ENCODE measurements at places on chromosomes 2 and 18.

GRCh38 chr18:79460481-79461300 is 65.0 kb downstream of the NFATC1 start:
- no peak for DNase-seq

DNA sequence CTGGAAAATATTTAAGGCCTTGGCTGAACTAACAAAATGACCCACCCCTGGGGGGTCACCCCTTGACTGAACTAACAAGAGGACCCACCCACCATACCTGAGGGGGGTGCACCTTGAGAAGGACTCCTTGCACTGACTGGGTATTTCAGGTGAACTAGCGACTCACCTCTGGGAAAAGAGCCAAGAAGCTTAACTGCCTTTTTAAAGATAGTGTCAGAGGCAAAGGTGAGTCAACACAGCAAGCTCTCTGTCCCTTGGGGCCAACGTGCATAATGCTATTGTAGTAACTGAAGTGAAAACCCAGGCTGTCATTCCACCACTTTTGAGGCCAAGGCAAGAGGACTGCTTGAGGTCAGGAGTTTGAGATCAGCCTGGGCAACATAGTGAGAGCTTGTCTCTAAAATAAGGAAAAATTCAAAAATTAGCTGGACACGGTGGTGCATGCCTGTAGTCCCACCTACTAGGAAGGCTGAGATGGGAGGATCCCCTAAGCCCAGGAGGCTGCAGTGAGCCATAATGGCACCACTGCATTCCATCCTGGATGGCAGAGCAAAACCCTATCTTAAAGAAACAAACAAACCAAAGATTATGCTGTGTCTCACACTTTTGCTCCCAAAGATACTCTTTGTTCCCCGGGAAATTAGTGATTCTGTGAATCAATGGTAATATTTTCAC is 36.4 kb upstream of the ZCCHC2 start:
- DNase-seq, result peak; percentile 27

DNA sequence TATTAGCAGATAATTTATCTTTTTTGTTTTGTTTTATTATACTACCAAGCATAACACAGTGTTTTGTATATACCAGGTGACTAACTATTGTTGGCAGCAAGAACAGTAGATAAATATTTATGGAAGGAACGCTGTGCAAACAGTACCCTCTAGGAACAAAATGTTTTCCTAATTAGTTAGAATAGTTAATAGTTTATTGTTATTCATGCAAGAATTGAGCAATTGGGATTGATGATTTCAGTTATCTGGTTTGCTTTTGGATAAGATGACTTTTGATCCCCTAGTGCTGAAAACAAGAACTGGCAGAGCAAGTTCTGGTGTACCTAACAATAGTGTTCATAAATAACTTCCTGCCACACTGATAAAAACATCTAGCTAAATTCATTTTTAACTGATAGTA is 323.3 kb downstream of the TGIF1 start:
- DNase-seq, result no peak

DNA sequence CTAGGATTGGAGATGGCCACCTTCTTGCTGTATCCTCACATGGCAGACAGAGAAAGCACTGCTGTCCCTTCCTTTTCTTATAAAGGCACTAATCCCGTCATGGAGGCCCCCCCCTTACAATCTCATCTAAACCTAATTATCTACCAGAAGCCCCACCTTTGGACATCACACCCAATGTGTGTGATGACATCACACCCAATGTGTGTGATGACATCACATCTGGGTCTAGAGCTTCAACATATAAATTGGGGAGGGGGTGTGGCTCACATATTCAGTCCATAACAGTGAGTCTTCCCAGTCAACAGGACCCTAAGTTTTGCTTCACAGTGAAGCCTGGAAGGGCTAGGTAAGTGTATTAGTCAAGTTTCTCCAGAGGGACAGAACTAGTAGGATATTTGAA is 213.1 kb downstream of the NYAP2 start:
- DNase-seq, result no peak

- DNase-seq, result peak; percentile 49
Observed at GRCh38 chr2:190637281-190637734, 11.6 kb upstream of the NAB1 start.

DNA sequence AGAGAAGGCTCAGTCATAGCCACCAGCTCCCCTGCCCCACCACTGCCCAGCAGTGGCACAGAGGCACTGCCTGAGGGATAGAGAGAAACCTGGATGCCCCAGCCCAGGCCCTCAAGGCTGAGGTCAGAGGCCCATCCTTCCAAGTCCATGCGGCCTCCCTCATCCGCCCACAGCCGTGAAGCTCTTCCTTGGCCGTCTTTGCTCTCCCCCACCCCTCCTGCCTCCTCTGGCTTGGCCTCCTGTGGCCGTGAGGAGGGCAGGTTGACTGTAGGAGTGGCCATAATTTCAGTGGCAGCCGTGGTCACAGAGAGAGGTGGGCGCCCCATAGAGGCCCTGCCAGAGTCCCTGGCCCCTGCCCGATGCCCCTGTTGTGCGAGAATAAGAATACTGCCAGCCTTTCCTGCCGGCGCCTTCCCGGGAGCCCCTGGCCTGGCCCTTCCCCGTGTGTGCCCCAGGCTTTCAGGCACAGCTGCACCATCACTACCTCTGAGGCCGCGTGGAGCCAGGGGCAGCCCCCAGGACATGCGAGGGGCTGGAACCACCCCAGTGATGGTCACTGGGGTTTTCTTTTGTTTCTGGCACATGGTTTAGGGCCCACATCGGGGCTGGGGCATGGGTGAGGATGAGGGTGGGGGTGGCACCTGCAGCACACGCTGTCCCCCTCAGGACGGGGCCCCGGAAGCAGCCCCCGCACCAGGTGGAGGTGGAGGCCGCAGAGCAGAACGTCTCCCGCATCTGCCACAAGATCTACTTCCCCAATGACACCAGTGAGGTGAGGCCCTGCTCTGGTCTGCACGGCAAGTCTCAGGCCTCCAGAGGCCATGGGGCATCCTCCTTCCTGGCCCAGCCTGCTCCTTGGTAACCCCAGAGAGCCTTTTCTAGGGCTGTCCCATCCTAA is 13.1 kb upstream of the GPR17 start:
- no peak for DNase-seq

DNA sequence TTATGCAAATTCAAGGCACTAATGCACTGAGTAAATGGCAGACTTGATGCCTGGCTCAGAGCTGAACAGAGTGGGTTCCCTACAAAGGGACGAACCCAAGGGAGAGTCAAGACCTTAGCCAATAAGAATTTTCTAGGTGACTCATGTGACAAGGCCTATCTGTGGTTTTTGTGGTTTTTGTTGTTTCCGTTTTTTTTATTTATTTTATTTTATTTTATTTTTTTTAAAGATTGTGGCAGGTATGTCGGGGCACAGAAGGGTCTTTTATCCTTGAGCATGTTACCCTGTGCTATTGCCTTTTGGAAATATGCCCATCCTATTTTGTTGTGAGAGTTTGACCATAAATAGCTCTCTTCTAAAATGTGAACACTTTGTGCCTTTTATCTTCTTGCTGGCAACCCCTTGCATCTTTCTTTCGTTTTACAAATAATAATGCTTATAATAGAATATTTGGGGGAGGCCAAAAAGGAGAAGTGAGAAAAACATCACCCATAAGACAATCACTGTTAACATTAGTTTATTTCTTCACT is 113.4 kb upstream of the AQP4 start:
- DNase-seq, result no peak

DNA sequence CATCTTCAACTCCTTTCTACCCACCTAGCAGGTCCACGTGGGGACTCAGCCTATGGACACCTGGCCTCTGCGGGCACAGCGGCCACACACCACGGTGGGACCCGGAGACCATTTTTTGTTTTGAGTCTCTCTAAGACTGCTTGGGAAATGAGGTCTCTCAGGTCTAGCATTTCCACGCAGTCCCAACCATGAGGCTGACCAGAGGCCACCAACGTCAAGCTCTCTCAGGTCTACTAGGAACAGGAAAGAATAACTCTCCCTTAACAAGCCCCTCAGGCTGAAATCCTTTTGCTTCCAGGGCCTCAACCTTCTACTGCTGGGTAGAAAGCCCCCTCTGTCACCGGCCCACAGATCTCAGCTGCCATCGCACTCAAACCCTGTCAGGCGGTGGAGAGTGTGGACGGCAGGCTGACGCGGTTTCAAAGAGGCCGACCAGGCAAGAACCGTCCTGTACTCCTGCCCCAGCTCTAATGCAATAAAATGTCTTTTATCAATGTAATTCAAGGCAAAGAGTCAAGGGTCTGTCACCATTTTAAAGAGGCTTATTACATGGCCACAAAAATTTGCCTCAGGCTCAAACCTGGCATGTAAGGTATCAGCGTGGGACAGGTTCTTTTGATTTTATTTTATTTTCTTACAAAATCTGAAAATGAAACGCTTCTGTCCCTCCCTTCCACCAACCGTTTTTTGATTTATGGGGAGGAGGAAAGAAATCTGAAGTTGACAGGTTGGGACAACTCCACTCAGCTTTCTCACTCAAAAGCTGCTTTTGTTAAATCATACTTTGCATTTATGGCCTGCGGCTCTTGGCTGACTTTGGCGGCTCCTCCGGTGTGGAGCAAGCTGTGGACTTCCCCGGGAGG is 74.0 kb downstream of the BCL11A start:
- DNase-seq, result no peak

DNA sequence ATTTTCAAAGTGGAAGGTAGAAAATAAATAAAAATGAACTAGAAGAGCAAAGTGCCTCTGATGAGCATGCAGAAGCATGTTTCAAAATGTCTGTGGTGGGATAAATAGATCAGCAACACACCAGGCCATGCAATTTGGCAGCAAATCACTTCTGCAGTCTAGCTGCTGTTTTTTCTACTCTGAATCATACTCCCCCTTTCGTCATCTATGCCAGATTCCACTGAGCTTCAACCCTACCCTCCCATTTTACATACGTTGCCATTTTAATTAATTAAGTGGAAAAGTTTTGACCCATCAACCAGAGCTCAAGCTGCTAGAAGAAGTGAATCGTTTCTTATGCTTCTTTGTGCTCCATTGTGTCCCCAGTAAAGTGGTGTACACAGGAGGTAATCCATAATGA is 79.3 kb downstream of the NRXN1 start:
- no peak for DNase-seq

GRCh38 chr2:215409331-215410127 is 26.3 kb downstream of the FN1 start:
- no peak for DNase-seq

- no peak for DNase-seq
Observed at GRCh38 chr2:236685979-236686520, 116.4 kb downstream of the ACKR3 start.

DNA sequence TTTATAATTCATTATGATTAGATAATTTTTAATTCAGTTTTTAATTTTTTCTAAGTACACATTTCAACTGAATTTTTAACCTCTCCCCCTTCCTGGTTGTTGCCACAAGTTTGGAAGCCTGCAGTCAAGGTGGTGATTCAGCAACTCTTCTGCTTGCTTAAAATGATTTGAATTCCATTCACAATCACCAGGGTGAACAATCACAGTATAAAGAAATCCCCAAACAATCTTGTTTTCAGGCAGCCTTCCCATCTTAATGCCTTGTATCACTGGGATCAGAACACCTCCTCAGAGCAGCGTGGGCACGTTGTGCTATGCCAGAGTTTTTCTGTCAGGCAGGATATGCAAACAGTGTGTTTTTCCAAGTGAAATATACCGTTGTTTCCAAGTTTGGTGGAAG is 46.7 kb upstream of the BARD1 start:
- DNase-seq, result no peak

DNA sequence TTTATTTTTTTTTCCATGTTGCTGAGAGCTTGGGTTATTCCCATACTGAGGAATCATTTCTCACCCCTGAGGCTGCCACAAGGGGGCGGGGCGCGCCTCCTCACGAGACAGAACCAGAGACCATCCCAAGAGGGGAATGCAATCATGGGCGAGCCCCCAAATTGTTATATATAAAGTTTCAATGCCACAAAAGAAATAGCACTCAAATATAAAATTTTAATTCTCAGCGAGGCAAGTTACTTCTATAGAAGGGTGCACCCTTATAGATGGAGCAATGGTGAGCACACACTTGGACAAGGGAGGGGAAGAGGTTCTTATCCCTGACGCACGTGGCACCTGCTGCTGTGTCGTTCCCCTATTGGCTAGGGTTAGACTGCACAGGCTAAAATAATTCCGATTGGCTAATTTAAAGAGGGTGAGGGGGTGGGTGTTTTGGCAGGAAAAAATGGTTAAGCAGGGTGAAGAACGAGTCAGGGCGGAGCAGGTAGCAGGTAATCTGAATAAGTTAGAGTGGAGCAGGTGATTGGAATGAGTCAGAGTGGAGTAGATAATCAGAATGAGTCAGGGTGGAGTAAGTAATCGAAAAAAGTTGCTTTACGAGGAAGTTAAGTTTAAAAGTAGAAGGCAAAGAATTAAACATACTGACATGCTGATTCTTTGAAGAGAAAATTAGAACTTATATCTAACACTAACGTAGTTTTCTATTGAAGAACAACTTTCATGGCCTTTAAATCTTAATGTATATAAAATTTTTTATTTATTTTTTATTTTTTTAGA is 177.5 kb downstream of the MTCL1 start:
- DNase-seq, result peak; percentile 51

DNA sequence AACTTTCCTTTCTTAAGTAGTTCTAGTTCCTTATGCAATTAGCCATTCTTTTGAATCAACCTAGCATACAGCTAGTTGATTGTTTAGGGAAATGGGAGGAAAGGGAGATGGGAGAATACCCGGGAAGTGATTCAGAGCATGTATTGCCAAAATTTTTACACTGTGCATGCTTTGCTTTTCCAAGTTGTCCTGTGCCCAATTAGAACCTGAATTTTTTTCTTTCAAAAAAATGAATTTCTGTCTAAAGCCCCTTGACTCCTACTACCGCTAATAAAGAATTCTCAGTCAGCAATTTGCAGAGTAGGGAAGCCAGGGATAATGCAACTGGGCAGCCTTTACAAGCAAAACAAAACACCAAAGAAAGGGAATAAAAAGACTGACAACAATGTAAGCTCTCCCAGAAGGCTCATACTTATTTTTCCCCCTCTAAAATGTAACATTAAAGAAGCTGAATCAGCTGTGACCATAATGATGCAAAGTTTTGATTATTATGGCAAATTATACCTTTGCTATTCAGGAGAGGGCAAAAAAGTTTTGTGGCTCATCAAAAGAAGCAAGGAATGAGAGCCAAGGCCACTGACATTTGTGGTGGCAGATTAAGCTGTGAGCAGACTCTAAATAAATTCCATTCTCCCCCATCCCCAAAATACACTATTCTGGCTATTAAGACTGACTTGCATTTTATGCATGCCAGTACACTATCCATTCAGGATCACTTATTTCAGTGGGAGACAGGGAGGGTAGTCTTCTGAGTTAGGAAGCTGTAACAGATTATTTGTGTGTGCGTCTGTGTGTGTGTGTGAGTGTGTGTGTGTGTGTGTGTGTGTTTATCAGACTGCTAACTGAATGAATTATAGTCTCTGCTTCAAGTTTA is 174.3 kb downstream of the ERBB4 start:
- no peak for DNase-seq

- peak; percentile 48 for DNase-seq
Observed at GRCh38 chr2:234304950-234305349, 191.9 kb downstream of the ARL4C start.

GRCh38 chr2:5187283-5187682 is 504.9 kb upstream of the SOX11 start:
- DNase-seq, result no peak

- peak; percentile 11 for DNase-seq
Observed at GRCh38 chr2:6793371-6793770, 72.3 kb downstream of the CMPK2 start.

GRCh38 chr2:228841475-228841874 is 429.6 kb downstream of the PID1 start:
- DNase-seq, result no peak

GRCh38 chr2:190932514-190932913 is 51.9 kb downstream of the GLS start:
- no peak for DNase-seq

Data from A549 (cell line).